Parietal lobe (tissue), 2 donors: ENCODE measurements at places on chromosomes 12 and 14. TPM values are rescaled to one million over a fixed set of nuclear protein-coding genes. Genes with fewer than 3 reads are reported as not detected.

OR4M1 gene
- total RNA-seq: not detected

METTL17 gene
- 47.0 TPM for total RNA-seq

ITGB7 gene
- total RNA-seq: not detected

LRRC10 gene
- not detected for total RNA-seq

IAPP gene
- not detected for total RNA-seq

FAM222A gene
- total RNA-seq: 5.9 TPM
